ENCODE measurements at places on chromosomes 3 and 15.

DNA sequence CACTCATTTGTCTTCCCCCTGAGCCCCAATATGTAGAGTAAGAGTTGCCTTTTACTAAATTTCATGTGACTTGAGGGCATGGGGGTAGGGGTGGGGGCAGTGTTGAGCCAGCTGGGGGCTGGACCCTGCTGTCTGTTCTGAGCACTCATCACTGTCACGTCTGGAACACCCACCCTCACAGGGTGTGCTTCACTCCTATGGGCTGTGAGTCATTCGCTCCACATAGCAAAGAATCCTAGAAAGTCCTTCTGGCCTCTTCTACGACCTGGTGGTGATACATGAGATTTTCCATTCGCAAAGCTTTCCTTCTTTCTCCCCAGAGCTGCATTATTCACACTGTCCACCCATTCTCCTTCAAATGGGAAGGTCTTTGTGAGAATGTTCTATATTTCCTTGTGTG is 43.6 kb upstream of the MGLL start:
- DNase-seq, result no peak

GRCh38 chr15:38687340-38687739 is 122.7 kb upstream of the RASGRP1 start:
- DNase-seq, result no peak

DNA sequence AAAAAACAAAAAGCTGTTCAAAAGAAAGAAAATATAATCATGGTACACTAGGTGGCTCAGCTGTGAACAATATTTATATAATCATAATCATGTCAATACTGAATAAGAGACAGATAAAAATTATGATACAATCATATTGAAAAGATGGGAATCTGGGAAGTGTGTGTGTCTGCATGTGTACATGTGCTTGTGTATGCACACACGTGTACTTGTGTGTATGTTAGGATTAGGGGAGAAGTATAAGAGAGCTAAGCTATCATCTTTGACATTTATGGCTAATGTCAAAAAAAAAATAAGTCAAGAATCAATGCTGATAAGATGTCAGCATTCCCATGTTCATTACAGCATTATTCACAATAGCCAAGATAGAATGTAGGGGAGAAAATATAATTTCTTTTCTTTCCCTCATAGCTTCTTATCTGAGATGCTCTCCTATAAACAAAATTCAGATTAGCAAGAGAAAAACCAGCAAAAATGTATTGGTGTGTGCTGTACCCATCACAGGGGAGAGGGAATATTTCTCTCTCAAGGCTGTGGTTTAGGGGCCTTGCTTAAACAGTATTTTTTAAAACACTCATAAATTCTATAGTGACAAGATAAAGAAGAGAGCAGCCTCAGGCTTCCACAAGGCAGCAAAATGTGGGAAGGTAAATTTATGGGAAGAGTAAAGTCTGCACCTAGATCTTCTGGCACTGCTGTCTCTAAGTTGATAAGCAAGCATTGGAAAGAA is 63.4 kb upstream of the ITGA11 start:
- DNase-seq, result no peak

DNA sequence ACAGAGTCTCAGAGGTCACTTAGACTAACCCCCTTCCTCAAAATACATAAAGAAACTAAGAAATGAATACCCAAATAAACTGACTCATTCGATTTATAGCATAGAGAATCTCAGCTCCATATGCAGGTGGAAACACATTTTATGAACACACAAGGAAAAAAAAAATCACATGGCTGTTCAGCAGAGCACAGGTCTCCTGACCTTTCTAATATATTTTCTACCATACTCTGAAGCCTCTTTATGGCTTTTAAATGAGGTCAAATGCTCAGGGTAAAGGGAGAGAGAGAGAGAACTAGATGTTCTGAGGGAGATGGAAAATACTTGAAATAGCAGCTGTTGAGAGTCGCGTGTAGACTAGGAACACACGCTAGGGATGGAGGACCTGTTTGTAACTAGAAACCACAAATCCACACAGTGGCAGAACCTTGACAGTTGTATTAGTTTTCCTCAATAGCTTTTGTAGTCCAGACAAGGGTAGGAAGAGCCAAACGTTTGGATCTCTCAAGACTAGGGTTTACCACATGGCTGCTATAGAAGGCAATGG is 165.3 kb downstream of the FMN1 start:
- DNase-seq, result no peak

DNA sequence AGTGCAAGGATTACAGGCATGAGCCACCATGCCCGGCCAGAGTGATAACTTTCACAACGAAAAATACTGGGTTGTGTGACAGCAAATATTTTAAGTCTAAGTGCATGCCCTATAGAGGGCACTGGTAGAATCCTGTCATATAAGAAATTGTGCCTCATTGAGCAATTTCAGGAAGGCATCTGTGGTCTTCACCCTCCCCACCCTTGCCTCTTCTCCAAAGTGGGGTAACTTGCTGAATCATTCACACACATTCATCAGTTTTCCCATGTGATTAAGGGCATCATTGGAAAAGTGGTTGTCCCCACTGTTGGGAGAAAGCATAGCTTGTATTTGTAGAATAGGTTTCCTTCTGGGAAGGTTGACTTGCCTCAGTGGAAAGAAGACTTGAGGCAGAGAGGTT is 9.2 kb downstream of the MITF start:
- DNase-seq, result no peak

DNA sequence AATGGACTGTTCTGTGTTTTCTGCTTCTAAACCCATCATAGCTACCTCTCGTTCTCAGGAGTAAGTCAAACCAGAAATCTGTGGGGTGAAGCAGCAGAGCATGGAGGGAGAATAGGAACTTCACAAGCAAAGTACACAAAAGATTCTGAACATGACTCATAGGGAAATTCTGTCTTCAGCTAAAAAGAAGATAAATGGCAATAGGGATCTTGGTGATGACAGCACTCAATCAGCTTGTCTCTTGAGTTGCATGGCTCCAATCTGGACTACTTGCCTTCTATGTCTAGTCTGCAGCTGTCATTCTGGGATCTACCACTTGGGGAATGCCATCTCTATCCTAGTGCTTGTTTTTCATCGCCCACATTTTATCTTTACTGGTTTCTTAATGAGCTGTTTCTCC is 13.5 kb upstream of the GRAMD1C start:
- DNase-seq, result no peak
